ENCODE measurements at places on chromosomes 6 and 20. TPM values are rescaled to one million over a fixed set of nuclear protein-coding genes. Genes with fewer than 3 reads are reported as not detected.

Gene TBXT
- not detected for total RNA-seq

Gene RAD21L1
- total RNA-seq = not detected

Gene PAX1
- total RNA-seq = not detected

Gene METTL24
- total RNA-seq = not detected

Gene SH3BGRL2
- 159 TPM for total RNA-seq

Gene BAG2
- total RNA-seq = 0.33 TPM

Gene ULBP2
- 2.1 TPM for total RNA-seq

Gene PRDM13
- not detected for total RNA-seq

Gene C6orf15
- total RNA-seq = not detected

Gene SYNGAP1
- 2.9 TPM for total RNA-seq

Gene C20orf141
- not detected for total RNA-seq

Gene GTSF1L
- total RNA-seq = not detected

Gene OR2H2
- total RNA-seq = not detected

Gene TRIM27
- 59.0 TPM for total RNA-seq

Gene AHI1
- 7.8 TPM for total RNA-seq

Gene RBPJL
- not detected for total RNA-seq

Gene LINC00237
- not detected for total RNA-seq

Gene ELOVL2
- total RNA-seq = not detected

Gene PDE10A
- total RNA-seq = 9.9 TPM

Gene FLRT3
- 0.33 TPM for total RNA-seq

Gene DSP
- total RNA-seq = 87.0 TPM

Gene FKBP1C
- 1.5 TPM for total RNA-seq

Gene RAET1E
- not detected for total RNA-seq

Gene MYLIP
- 51.2 TPM for total RNA-seq

Gene SPATS1
- not detected for total RNA-seq

Gene PLN
- not detected for total RNA-seq

Gene TCF21
- total RNA-seq = not detected

Gene ADGRF4
- total RNA-seq = not detected

Gene PROKR2
- total RNA-seq = not detected

Gene RBM24
- total RNA-seq = 0.22 TPM

Gene RIMS1
- 29.5 TPM for total RNA-seq

Gene PRR18
- not detected for total RNA-seq

Gene ALDH5A1
- total RNA-seq = 2.2 TPM

Gene ATP6V1G2
- total RNA-seq = 0.17 TPM

Gene GPR63
- under 0.01 TPM for total RNA-seq

Gene SLC24A3
- total RNA-seq = 1.8 TPM

Measured in dermis lymphatic vessel endothelial cell (primary cell).